ENCODE measurements at places on chromosomes 12 and 14.

DNA sequence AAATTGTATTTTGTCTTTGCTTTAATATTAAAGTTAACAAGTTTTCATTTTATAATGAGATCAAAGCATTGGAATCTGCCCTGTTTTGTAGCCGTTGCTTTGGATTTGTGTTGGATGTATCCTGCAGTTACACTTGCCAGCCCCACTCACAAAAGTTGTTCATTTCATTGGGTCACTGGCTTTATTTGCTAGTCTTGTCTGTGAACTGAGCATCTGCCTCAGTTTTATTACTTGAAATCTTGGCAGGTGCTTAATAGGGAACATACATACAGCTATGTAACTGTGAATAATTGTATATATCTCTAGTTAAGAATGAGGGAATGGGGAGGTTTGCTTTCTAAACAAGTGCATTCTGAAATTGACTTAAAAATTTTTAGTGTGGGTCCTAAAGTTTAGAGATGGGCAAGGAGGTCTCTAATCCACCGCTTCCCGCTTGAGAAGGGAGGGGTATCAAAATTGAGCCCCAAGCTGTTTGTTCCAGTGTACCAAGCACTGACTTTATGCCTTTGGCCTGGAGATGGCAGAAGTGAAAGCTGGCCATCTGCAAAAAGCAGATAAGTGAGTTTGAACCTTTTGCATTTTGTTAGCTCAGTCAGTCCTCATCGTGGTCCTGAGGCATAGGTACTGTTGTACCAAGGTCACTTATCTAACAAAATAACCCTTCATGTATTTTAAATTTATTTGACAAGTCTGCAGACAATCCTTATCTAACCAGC, 9.3 kb downstream of the EIF5 start:
- no peak for DNase-seq

DNA sequence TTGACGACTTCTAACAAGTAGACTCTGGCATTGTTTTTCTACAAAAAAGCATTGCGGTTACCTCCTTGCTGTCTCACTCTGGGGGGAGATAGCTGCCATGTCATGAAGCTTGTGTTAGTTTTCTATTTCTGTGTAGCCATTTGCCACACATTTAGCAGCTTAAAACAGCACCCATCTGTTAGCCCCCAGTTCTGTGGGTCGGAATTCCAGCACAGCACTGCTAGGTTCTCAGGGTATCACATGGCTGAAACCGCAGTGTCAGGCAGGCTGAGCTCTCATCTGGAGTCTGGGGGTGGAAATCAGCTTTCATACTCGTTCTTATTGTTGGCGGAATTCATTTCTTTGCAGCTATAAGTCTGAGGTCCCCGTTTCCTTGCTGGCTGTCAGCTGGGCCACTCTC, 19.9 kb upstream of the STXBP6 start:
- DNase-seq: no peak

DNA sequence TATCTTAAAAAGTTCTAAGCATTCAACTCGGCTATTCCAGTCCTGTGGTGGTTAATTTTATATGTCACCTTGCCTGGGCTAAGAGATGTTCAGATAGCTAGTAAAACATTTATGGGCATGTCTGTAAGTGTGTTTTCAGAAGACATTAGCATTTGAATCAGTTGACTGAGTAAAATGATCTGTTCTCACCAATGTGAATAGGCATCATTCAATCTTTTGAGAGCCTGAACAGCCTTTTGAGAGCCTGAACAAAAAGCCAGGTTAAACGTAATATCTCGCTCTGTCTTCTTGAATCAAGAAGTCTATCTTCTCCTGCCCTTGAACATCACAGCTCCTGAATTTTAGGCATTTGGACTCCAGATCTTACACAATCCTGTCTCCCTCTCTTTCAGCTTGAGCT, 1266.1 kb downstream of the LRFN5 start:
- no peak for DNase-seq

- no peak for DNase-seq
Observed at GRCh38 chr14:53412819-53413675, 259.9 kb upstream of the DDHD1 start.

DNA sequence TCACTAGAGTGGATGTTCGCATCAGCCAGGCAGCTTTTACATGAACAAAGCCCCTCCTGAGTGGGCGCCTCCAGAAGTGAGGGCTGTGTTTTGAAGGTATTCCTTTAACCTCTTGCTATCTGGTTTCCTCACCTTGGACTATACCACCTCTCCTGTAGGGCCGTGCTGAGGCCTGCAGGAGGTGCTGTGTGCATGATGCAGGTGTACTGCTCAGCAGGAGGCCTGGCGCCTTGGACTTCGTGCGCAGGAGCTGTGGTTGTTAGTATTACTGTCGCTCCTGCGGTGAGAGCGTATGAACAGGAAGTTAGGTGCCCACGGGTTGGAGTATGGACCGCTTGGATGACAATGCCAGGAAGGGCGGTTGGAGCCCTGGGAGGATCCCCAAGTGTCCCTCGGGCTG, 130.7 kb downstream of the TSPAN9 start:
- no peak for DNase-seq

- no peak for DNase-seq
Observed at GRCh38 chr12:1579651-1580435, 14.5 kb downstream of the FBXL14 start.

- no peak for DNase-seq
Observed at GRCh38 chr14:22040781-22041125, 367.1 kb upstream of the OR4E1 start.

GRCh38 chr14:20775043-20775442, 6.0 kb upstream of the RNASE6 start:
- DNase-seq: no peak

DNA sequence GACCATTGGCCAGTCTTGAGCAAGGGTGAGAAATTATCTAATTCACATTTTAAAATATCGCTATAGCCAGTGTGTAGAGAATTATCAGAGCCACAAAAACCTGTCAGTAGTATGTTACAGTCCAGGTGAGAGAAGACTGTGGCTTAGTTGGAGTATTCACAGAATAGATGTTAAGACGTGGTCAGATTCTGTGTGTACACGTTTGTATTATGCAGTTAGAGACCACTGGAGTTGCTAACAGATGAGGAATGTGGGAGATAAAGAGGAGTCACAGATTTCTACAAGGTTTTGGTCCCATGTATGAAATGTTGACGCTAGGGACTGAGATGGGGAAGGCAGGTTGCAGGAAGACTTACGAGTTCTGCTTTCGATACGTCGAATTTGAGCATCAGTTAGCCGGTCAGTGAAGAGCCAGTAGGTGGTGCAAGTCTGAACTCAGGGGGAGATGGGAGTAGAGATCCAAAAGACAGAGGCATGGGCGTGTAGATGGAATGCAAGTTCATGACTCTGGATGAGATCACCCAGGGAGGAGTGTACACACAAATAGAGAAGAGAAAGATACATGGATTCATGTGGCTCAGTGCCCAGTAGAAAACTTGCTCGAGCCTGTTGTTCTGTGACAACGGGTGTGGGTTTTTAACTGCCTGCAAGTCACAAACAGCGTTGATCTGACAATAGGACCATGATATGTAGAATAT, 114.8 kb upstream of the FLRT2 start:
- no peak for DNase-seq

- peak; percentile 23 for DNase-seq
Observed at GRCh38 chr12:31324845-31325523, 966 bp downstream of the SINHCAF start.

- DNase-seq: no peak
Observed at GRCh38 chr14:79166171-79166570, 996.0 kb downstream of the NRXN3 start.

DNA sequence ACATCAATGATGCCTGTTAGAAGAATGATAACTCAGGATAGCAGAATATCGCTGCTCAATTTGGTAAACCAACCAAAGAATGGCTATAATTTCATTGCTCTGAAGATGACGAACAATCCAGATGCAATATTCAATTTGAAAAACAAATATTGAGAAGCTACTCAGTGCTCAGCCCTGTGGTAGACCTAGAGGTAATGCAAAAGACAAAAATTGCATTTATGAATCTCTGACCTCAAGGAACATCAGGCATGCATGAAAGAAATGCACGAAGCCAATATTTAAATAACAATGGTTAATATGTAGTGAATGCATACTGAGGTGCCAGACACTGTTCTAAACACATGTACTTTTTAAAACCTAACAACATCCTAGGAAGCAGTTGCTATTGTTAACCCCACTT, 298.6 kb upstream of the TMTC1 start:
- DNase-seq: no peak

- no peak for DNase-seq
Observed at GRCh38 chr14:81400202-81400678, at the start of gene STON2. Gene STON2 (minus strand): TSS chr14:81400324. CDS start chr14:81398382, 1,942 bp downstream.

DNA sequence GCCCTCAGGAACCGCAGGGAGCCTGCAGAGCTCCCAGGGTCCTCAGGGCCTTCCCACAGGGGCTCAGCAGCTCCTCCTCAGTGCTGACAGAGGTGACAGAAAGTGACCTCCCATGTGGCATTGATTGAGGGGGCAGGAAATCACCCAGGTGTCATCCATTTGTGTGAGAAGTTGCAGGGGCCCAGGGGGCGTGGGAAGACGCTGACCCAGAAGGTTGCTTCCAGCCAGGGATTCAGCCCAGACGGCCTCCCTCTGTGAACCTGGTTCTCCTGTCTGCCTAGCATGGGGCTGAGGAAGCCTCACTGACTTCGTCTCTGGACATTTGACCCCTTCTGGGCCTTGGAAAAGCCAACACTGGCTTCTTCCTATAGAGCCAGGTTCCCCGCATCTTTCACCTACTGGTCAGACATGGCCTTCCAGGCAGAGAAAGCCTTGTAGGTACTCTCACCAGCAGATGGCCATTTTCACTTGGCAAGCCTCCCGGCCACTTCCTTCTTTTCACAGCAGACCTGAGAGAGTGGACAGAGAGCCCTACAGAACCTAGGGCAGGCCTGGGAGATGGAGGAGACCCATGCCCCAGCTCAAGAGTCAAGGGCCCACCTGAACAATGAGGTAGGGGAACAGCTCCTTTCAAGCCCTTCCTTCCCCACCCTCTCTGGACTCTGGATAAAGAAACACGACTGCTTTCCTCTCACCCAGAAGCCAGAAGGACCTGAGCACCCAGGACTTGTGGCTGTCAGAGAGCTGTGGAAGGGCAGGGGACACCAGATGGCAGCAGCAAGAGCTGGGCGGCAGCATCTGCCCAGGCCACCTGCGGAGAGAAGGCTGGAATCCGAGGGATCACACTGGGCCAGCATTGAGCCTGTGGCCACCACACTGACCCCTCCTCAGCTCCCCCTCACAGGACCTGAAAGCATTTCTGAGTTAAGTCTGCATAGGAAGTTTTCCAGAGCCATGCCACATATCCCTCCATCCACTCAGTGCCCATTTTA, 377.8 kb downstream of the DPF3 start:
- no peak for DNase-seq

GRCh38 chr14:85533023-85533860, 3.3 kb downstream of the FLRT2 start:
- no peak for DNase-seq

GRCh38 chr12:19997656-19998400, 370.5 kb upstream of the PDE3A start:
- no peak for DNase-seq

GRCh38 chr12:104724992-104725585, 233.0 kb downstream of the SLC41A2 start:
- DNase-seq: no peak

- no peak for DNase-seq
Observed at GRCh38 chr12:42786400-42787148, 197.0 kb upstream of the PRICKLE1 start.

- DNase-seq: no peak
Observed at GRCh38 chr14:102565959-102566358, 26.5 kb upstream of the RCOR1 start.

- no peak for DNase-seq
Observed at GRCh38 chr12:7122811-7123769, 5.6 kb downstream of the RBP5 start.

DNA sequence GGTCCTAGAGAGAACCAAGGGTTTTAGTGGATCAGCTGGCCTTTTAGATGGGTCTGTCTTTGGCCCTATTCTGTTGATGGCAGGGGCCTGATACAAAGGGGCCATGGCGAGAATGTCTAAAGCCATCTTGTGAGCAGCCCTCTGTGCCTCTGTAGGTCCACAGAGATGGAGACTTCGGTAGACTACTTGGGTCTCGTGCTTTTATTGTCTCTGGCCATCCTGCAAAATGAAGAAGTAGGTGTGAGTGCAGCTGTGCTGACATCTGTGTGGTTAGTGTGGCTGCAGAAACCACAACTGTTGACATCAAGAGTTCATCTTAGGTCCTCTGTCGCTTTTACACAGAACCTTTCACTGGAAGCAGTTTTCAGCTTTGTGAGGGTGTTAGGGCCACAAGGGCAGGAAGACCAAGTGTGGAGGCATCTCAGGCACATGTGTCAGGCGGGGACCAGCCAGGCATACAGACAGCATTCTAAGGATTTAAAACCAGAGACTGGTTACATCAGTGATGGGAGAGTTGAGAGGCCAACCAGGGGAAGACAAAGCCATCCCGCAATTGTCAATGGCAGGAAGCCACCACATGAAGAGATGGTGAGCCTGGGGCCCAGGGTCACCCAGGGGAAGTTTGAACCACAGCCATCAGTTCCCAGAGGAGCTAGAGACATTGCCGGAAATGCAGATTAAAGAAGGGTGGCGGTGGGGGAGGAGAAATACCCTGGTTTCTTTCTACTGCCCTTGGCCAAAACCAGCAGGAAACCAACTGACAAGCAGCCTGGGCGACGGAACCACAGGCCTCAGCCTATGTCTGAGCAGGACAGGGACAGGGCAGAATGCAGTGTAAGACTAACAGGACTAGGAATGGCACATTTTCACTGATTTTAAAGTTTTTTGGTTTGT, 13.0 kb upstream of the TPCN1 start:
- DNase-seq: peak; percentile 41

DNA sequence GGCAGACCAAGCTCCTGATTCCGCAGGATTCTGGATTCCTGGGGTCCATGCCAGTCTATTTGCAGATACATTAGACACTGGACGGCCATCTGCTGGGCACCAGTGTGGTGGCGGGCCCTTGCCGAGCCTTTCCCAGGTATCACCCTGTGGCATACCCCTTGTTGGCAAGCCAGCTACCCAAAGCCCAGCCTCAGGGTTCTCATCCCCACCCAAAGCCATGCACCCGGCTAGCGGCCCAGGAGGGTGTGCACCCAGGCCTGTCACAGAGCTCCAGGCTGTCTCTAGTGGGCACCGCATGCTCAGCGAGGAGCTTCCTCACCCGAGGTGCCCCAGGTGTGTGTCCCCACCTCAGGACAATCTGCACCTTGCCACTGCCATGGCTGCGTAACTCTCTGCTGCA, 13.7 kb downstream of the MMAB start:
- no peak for DNase-seq
